NCI-H526 treated with DMSO at 0.1 percent for 48 hours (cell line): ENCODE measurements at places on chromosomes 2 and 18.
A peak's percentile ranks its signal among the peaks of the same experiment; 100 is the strongest.

- DNase-seq: no peak
These were observed 754.7 kb downstream of the BCL11A start for GRCh38 chr2:59798687-59799232.

DNA sequence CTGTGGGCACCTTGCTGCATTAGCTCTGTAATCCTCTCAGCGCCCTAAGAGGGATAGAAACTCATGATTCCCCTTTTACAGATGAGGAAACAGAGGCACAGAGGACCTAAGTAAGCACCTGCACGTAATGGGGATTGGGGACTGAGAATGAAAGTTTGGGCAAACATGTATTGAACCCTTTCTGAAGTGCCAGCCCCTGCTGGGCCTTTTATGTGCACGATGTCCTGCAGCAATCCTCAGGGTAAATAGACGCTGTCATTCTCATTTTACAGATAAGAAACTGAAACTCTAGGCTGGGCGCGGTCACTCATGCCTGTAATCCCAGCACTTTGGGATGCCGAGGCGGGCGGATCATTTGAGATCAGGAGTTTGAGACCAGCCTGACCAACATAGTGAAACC is 117.4 kb downstream of the STPG4 start:
- DNase-seq: no peak

DNA sequence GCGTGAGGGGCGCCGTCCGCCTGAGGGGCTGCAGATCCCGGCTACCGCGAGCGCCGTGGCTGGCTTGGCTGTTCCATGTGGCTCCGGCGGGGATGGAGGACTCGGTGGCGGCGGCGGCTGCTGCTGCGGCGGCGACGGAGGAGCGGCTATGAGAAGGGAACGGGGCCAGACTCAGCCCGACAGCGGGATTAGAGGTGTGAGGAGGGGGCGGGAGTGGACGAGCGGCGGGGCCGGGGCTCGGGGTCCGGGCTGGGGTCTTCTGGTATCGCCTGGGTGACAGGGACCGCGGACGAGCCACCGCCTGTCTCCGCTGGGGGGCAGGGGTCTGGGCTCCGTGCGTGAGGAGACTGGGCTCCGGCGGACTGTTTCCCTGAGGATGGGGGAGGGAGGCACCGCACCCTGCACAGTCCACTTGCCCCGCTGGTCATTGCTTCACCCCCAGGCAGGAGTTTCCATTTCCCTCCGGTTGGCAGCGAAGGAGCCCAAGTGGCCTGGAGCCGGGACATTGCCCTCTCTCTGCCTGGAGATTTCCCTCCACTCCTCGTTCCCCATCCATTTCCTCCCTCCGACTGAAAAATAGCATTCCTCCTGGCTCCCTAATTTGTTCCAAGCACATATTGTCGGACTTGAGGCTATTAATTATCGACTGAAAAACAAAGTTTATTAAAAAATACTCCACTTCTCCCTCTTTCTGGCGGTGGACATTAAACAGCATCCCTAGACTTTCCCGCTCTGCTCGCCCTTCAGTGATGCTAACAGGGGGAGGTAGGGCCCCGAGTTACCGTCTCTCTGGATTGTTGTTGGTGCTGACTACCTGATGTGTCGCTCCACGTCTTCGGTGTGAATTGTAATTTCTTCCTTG is 577 bp downstream of the EHBP1 start:
- DNase-seq: peak; percentile 71

GRCh38 chr18:46283268-46283667 is 179.1 kb downstream of the HAUS1 start:
- no peak for DNase-seq

GRCh38 chr2:109613922-109614714 is at the start of the genes SEPTIN10 and SOWAHC:
SEPTIN10 (minus strand) TSS chr2:109613966; CDS start chr2:109613827, 139 bp downstream.
SOWAHC (plus strand) TSS chr2:109614364; CDS start chr2:109614490, 126 bp downstream.
- DNase-seq: peak; percentile 68

GRCh38 chr2:165790466-165790865 is 3.6 kb downstream of the GALNT3 start:
- no peak for DNase-seq

- no peak for DNase-seq
These were observed 103.7 kb upstream of the TAF1B start for GRCh38 chr2:9739531-9739964.

DNA sequence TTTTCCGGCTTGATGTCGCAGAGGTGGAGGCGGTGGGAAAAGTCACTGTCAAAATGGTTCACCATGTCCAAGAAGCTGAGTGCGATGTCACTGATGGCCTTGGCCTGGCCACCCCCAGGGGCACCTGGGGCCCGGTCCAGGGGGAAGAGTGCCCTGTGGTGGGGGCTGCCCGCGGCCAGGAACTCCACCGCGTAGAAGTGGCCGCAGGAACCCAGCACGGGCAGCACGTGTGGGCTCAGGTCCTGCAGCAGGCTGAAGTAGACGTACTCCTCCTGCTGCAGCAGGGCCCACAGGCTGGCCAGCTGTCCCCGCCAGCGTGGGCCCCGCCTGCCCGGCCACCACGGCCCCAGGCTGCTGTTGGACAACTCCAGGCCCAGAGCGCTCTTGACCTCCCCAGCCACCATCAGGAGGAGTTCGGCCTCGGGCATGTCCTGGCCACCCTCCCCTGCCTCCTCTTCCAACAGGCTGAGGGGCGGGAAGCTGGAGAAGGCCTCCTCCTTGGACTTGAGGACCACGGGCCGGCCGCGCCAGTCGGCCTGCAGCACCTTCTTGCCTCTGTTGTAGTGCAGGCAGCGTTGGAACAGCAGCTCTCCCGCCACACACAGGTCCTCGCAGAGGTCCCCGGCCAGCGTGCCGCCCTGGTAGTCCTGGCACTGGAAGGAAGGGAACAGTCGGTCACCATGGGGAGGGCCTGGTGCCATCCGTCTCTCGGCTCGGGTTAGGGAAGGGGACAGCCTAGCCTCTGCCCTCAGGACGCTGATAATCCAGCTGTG is 10.3 kb downstream of the DIPK1C start:
- no peak for DNase-seq

DNA sequence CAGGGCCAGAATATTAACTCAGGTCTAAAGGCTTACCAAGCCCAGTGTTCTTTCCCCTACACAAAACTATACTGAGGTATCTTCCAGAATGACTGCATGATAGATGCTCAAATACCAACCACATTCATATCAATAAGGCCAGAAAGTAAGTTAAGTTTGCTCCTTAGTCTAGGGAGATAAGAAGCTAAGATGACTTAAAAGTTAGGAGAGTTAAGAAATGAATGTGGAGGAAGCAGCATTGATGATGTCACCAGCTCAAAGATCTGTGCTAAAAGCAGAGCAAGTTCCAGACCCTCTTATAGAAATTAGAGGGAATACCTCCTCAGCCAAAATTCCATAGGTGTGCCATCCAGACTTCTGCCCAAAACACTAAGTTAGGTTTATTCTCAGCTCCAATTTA is 6.1 kb downstream of the PPP4R1 start:
- no peak for DNase-seq
